C1 segment of cervical spinal cord (tissue), 14 donors: ENCODE measurements at places on chromosomes 3 and 15.

GRCh38 chr3:31918179-31919150 is 62.6 kb downstream of the OSBPL10 start:
- no peak for DNase-seq

- no peak for DNase-seq
Measured at GRCh38 chr15:83062768-83063180, 4.3 kb downstream of the BTBD1 start.

DNA sequence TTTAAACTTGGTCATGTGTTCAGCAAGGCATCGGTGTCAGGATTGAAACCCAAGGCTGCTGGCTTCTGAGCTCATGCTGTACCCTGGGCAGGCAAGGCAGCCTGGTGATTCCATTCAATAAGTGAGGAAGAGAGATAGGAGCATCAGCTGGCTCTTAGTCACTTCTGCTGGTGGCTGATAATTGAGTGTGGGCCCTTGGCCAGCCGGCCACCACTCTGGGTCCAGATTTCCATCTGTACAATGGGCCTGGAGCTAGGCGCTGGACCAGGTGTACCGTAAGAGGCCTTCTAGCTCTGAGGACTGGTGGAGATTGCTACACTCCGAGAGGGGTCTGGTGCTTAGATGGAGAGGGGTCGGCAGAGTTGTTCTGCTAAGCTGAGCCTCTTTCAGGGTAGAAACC is 4.3 kb downstream of the CD276 start:
- no peak for DNase-seq

DNA sequence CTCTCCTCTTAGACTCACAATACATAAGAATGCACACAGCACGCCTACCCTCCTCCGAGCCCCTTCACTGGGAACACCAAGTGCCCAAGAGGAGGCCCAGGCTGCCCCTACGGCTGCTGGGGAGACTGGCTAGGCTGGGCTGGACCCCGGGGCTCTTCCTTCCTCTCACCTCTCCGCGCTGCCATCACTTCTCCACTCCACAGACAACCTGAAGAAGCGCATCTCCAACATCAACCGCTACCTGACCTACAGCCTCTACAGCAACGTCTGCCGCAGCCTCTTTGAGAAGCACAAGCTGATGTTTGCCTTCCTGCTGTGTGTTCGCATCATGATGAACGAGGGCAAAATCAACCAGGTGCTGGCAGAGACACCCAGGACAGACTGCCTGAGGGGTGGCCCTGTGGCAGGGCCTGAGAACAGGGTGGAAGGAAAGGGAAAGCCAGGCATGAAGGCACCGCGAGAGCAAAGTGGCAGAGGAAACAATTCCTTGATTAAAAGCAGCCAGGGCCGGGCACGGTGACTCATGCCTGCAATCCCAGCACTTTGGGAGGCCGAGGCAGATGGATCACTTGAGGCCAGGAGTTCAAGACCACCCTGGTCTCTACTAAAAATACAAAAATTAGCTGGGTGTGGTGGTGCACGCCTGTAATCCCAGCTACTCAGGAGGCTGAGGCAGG is 51.6 kb downstream of the SEMA3G start:
- no peak for DNase-seq

GRCh38 chr15:35058534-35059054 is 26.5 kb downstream of the NANOGP8 start:
- no peak for DNase-seq

DNA sequence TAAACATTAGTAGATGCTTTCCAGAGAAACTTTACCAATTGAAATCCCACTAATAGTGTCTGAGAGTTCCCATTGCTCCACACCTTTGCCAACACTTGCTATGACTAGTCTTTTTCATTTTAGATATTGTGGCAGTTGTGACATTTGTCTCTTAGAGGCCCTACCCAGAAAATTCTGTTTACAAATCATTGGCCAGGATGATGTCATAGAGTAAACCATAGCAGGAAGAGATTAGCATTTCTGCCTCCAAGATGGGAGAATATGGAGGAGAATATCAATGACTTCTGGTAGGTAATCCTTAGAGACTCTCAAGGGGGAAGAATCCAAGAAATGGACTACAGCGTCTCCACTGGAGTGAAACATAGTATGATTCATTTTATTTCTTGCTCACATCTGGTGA is 291.0 kb upstream of the CNTN3 start:
- no peak for DNase-seq

DNA sequence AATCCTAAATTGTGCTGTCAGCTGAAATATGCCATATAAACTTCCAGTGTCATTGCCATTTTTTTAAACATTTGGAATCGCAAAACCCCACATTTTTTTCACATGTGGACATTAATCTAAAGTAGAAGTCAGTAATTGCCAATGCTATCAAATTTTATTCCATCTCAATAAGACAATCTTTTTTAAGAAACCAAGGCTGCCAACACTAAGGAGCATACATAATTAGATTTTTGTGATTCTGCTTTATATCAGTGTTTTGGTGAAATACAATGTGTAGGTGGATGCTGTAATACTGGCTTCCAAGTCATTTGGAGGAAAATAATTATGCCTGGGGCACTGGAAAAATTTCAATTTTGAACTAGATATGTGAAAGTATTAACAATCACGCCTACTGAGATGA is 256.7 kb downstream of the ZPLD1 start:
- no peak for DNase-seq

DNA sequence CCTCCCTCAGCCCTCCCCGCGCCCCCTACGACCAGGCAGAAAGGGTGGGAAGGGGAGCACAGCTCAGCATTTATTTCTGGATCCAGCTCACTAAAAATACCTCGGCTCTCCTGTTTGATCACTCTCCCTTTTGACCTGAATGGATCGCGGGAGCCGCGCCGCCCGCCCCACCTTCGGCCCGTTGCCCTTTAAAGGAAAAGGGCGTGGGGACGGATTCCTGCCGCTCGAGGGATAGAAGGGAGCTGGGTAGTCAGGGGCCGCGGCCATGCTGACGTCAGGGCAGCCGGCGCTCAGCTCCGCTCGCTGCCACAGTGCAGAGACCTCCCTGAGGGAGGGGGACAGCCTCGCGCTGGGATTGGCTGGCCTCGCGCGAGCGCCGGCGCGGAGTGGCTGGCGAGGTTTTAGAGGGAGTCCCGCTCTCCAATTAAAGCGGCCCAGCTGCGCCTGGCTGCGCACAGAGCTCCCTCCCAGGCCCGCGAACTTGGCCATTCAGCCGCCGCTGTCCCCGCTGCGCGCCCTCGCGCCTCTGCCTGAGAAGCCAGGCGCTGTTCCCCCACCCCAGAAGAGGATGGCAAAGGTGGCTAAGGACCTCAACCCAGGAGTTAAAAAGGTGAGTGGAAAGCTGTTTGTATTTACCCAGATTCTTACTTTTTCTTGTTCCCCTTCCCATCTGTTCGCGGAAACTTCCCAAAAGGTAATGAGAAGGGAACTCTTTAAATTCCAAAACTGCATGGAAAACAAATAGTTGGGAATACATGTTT is at the start of gene LMCD1:
LMCD1 (plus strand) TSS at position 453 of the 761 bp plus-strand sequence; CDS start at position 569, 116 bp downstream.
- peak; percentile 88 for DNase-seq

DNA sequence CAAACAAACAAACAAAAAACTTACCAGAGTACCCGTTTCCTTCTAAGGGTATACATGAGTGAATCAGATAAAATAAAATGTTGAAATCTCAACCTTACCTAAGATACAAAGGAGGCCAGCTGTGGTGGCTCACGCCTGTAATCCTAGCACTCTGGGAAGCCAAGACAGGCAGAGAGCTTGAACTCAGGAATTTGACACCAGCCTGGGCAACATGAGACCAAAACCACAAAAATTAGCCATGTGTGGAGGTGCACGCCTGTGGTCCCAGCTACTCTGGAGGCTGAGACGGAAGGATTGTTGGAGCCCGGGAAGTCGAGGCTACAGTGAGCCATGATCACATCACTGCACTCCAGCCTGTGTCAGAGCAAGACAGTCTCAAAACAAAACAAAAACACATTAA is 11.0 kb upstream of the FAM219B start:
- no peak for DNase-seq

GRCh38 chr3:19816631-19817030 is 117.4 kb downstream of the EFHB start:
- DNase-seq: no peak

DNA sequence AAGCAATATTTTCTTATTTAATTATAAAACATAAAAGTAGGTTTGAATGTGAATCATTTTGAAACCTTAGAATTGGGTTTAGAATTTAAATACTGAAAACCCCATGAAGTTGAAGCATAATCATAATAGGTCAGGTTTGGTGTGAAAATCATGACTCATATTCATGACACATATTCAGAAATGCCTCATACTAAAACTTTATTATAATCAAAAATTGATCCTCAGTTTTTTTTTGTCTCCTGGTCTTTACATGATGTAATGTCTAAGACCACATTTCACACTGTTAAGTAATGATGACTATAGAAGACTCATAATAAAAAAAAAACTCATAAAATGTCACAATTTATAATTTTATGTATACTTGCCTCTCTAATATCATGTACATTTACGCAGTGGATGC is 190.4 kb downstream of the FOXP1 start:
- DNase-seq: no peak

DNA sequence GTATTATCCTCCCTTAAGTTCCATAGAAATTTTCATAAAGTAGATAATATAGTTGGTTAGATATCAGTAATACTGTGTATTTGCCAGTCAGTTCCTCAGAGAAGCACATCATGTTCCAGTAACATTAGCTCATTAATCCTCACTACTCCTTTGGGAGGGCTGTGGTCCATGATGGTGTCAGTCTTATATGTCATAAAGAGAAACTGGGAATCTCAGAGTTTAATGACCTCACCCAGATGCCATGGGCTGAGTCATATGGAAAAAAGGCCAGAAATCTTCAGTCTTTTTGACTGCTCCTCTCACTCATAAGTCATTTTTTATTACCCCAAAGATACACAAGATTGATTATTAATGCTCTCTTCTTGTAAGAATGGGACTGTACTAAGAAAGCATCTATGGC is 188.6 kb downstream of the CHL1 start:
- no peak for DNase-seq

DNA sequence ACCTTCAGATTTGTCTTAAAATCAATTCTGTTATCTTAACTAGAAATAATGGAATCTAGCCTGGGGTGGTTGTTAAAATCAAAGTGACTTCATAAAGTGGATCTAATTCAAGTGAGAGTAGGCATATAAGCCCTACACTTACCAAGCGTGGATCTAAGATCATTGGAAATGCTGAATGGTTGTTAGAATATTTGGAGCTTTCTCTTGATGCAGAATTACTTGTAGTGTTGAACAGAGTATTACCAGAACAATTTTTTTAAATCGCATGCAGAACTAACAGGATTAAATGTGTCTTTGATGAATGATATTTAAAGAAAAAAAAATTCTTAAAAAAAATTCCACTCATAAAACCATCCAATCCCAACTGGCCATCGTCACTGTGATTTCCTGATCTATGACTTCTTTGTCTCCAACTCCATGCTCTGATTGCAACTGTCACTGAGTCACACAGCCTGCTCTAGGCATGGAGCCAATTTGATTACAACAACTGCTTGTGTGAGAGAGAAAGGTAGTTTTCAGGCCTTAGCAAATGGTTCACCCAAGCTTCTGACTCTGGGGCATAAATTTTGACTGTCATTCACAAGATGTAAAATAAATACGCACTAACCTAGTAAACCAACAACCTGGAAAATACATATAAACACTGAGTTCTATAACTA is 25.9 kb upstream of the SPRED1 start:
- peak; percentile 44 for DNase-seq

- DNase-seq: no peak
Measured at GRCh38 chr3:172614340-172615274, 91.4 kb upstream of the TNFSF10 start.

DNA sequence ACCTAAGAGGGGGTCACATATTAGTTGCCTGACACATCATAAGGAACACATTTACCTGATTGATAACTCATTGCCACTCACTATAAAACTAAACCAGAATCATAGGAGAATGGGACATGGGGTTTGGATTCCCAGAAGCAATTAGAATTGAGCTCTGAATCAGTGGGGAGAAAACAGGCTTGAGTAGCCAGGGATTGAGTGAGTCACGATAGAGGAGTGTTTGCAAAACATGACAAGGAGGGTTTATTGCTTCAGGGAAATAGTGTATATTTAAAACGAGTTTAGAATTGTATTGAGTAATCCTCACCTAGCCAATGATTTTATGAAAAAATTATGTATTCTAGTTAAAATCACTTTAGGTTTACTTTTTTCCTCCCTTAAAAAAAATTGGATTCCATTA is 101.1 kb upstream of the THRB start:
- no peak for DNase-seq

DNA sequence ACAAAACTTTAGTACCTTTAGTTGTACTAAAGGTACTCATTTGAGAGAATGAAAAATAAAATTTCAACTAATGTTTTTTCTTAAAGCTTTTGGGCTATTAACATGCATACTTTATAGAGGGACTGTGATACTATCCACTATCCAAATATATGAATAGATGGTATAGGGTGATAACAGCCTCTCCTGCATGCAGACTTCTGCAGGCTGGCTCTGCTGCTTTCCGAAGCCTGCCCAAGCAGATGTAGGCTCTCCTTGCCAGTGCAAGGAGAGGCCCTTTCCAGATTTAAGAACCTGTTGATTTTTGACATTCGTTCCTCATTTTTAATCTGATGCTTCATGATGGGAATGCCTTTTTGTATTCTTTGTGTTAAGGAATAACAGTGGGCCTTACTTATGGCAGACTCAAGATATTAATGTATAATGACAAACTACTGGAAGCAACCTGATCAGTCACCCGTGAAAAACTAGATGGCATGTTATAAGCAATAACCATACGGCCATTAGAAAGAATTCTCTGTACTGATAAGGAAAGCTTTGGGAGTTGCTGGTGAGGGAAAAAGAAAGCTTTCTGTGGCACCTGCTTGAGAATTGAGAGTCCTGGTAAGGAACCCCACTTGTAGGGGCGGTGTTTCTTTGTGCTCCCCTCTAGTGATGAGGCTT is 181.7 kb downstream of the TP63 start:
- DNase-seq: no peak

GRCh38 chr15:76359152-76359551 is 22.6 kb downstream of the ISL2 start:
- DNase-seq: no peak

GRCh38 chr3:100613721-100614390 is 4.5 kb downstream of the ADGRG7 start:
- DNase-seq: no peak

GRCh38 chr3:46829699-46830208 is 33.5 kb downstream of the MYL3 start:
- DNase-seq: no peak

GRCh38 chr3:46878781-46879436 is 1.4 kb downstream of the PTH1R start:
- no peak for DNase-seq

GRCh38 chr15:84597296-84597695 is 3.5 kb upstream of the ZSCAN2 start:
- DNase-seq: no peak
